Femur (tissue), 1 donor: ENCODE measurements at places on chromosomes 13 and 19.

DNA sequence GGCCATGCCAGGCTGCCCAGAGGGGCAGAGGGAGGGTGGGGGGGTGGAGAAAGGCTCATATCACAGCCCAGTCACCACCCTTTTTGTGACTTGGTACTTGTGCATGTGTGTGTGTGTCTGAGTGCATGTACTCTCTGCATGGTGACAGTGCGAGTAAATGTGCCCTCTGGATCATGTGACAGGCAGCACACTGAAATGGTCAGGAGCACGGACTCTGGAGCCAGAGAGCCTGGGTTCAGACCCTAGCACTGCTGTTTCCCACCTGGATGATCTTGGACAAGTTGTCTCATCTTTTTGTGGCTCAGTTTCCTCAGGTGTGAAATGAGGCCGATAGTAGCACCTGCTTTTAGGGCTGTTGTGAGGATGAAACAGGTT, 2.0 kb downstream of the CIC start:
- DNase-seq: no peak

- DNase-seq: no peak
These were observed 4.4 kb upstream of the CHAMP1 start for GRCh38 chr13:114309806-114310410.

GRCh38 chr19:17843292-17843827, 4.4 kb downstream of the JAK3 start:
- DNase-seq: no peak

- no peak for DNase-seq
These were observed 20.1 kb upstream of the ZNRF4 start for GRCh38 chr19:5434970-5435641.

DNA sequence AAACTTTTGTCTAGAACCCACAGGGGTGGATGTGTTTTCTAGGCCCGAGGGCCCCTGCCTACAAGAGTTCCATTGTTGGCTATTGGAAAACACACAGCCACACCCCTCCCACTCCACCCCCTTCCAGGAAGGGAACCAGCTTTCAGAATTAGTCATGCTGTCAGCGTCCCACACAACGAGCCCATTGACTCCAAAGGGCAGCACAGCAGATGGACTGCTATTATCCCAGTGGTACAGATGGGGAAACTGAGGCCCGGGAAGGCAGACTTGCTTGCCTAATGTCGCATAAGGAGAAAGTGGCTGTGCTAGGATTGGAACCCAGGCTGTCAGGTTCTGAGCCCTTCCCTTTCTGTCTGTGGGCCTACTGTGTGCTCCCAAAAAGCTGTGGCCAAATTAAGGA, 8.1 kb upstream of the FXYD3 start:
- no peak for DNase-seq

- DNase-seq: no peak
These were observed 65.1 kb upstream of the ARHGEF7 start for GRCh38 chr13:111049791-111050538.
